ENCODE measurements at places on chromosomes 5 and 9. TPM values are rescaled to one million over a fixed set of nuclear protein-coding genes. Genes with fewer than 3 reads are reported as not detected.
A peak's percentile ranks its signal among the peaks of the same experiment; 100 is the strongest.

The NEURL1B gene
- 35.0 TPM for total RNA-seq

GRCh38 chr9:76571288-76571687 lies 112.3 kb downstream of the GCNT1 start:
- no peak for DNase-seq

The SNAPC4 gene
- total RNA-seq = 14.0 TPM

DNA sequence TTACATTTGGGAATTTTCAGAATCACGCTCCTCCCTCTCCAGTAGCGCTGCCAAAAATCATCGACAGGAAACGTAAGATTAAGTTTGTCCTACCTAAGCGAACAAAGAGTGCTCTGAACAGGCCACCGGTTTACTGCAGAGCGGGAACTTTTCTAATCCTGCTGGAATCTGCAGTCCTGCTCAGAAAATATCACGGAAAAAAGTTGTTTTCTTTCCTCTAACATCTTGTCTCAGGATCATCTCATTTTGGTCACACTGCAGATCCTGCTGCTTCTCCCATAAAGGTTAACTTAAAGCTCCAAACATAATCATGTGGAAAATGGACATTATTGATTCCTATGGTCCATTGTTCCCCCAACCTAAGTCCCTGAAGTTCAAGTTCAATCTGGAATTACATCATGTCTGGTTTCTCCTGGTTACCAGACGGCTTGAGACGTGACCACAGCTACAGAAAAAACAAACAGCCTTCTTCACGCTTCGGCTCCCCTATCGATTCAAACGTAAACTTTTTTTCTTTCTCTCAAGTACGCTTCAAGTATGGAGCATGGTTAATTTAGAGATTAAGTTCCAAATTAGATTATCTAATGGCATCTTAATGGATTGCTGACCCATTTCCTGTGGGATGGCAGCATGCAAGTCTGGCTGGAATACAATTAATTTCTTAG lies 217.6 kb downstream of the NFIB start:
- no peak for DNase-seq

The SLC34A3 gene
- total RNA-seq = not detected

DNA sequence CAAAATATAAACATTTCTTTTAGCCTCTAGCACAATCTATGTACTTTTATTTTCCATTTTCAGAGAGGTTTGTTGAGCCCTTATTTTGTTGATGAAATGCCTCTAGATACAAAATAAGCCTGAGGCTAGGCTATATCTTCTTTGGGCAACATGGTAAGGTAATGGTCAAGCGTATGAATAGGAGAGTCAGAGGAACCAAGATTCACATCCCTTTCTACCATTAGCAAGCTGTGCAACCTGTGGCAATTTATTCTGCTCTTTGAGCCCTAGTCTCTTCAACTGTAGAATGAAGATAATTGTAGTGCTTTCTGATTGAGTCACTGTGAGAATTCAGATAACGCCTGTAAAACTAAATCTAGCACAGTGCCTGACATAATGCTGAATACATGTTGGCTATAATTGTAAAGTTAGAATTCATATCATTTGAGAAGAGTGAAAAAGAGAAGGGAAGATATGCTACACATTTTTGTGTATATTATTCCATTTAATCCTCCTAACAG lies 412.5 kb downstream of the CCDC171 start:
- no peak for DNase-seq

DNA sequence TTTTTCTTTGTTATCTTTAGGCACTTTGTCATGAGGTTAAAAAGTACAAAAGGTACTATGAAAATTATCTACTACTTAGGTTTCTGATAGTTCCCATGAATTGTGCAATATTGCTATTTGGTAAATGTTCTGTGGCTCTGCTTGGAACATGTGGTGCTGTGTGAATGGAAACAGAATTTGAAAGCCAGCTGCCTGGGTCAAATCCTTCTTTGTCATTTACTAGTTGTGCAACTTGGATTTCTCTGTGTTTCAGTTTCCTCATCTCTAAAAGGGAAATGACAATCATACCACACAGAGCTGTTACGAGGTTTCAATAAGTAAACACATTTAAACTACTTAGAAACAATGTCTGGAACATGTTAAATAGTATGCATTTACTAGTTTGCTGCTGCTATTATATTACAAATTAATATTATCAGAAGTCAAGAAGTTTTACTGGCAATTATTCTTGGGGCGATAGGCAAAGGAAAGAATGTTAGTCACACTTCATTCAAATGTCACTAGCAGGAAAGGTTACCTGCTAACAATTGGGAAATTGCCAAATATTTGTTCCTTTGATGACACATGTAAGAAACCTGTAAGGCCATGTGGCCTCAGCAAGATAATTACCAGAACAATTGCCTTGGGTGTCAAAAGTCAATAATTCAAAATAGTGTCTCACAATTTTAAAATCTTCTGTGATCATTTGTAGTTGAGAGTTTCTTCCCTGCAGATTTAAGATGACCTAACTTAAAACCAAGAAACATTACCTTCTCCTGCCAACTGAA lies 184.8 kb downstream of the KIAA0825 start:
- DNase-seq = no peak

- DNase-seq = no peak
Observed at GRCh38 chr5:40464511-40464910, 215.2 kb upstream of the PTGER4 start.

The FOXE1 gene
- total RNA-seq = 0.42 TPM

GRCh38 chr9:110752766-110753165 lies 84.2 kb downstream of the MUSK start:
- DNase-seq = no peak

- peak; percentile 48 for DNase-seq
Observed at GRCh38 chr5:171445644-171446516, 26.4 kb downstream of the FGF18 start.

The ACER2 gene
- 213 TPM for total RNA-seq

- DNase-seq = no peak
Observed at GRCh38 chr9:99288830-99289229, 66.7 kb downstream of the SEC61B start.

DNA sequence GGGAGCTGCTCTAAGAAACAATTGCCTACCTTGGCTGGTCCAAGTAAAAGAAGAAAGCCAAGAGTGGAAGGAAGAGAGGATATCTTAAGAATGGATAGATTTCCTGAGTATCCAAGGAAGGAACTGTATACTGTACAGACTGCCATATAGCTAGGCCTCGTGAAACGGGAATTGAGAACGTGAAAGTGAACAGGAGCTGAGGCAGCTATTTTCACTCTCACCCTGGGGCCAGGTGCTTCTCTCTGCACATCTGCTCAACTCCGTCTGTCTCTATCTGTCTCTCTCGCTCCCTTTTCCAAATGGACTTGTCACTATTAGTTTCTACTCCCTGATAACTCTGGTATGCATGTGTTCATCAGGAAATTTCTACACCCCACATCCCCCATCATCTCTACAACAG lies 35.9 kb upstream of the TESK1 start:
- no peak for DNase-seq

The PCDHB13 gene
- total RNA-seq = 6.2 TPM

- DNase-seq = no peak
Observed at GRCh38 chr5:59835800-59836199, 57.7 kb downstream of the PDE4D start.

The CETN3 gene
- 26.1 TPM for total RNA-seq

The SV2C gene
- total RNA-seq = 0.60 TPM

The TAF11L5 gene
- not detected for total RNA-seq

DNA sequence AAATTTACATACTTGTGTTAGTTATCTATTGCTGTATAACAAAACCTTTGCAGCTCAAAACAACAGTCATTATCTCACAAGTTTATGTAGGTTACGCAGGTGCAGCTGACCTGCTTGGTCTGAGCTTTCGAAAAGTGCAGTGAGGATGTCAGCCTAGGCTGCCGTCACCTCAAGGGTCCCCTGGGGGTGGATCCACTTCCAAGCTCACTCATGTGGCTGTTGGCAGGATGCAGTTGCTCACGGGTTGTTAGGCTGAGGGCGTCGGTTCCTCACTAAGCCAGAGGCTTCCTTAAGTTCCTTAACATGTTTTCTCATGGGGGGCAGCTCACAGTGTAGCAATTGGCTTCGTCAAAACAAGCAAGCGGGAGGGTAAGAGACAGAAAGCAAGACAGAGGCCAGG lies 139.8 kb downstream of the DOCK8 start:
- no peak for DNase-seq

The TXNDC8 gene
- total RNA-seq = not detected

GRCh38 chr5:170638454-170639220 lies 134.8 kb downstream of the KCNIP1 start:
- peak; percentile 72 for DNase-seq

DNA sequence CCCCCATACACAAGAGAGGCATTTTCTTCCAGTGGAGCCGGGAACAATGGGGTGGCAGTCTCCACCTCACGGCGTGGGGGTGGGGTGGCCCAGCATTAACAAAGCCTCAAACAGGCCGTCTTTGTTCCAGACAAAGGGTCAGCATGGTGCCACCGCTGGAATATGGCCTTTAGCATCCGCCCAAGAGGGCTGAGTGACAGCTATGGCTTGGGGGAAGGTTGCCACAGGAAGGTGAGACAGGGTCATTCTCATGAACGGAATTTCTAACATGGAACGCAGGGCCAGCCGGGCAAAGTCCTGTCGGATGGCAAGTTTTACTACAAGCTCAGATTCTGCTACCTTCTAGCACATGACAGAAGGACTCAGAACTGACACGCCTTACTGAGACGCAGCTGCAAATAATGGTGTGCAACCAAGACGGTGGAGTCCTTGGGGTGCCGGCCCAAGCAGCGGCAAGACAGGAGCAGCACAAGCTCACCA lies 64.0 kb downstream of the OTULIN start:
- DNase-seq = no peak

- peak; percentile 57 for DNase-seq
Observed at GRCh38 chr5:17118631-17119030, 98.8 kb upstream of the BASP1 start.

DNA sequence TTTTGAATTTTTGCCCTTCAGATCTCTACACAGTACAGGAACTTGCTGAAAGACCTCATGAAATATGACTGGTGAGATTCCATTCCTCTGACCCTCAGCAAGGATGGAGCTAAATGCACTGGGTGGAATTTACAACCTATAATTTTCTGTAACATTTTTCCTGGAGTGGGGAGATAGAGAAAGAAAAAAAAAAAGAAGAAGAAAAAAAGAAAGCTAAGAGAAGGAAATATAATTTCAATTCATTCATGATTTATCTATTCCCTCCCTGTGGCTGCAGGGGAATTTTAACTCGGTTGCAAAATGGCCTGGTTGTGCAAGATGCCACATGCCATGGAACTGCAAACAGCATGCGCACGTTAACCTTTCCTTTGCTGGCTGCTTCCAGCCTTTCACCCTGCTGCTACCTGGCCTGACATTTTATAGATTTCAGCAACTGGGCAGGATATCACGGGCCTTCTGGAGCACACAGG lies 155.4 kb downstream of the FSTL4 start:
- peak; percentile 76 for DNase-seq

- DNase-seq = no peak
Observed at GRCh38 chr5:92144824-92145223, 761.7 kb upstream of the ARRDC3 start.

The FBXO10 gene
- total RNA-seq = 7.5 TPM

The PCDHA4 gene
- total RNA-seq = 1.5 TPM

DNA sequence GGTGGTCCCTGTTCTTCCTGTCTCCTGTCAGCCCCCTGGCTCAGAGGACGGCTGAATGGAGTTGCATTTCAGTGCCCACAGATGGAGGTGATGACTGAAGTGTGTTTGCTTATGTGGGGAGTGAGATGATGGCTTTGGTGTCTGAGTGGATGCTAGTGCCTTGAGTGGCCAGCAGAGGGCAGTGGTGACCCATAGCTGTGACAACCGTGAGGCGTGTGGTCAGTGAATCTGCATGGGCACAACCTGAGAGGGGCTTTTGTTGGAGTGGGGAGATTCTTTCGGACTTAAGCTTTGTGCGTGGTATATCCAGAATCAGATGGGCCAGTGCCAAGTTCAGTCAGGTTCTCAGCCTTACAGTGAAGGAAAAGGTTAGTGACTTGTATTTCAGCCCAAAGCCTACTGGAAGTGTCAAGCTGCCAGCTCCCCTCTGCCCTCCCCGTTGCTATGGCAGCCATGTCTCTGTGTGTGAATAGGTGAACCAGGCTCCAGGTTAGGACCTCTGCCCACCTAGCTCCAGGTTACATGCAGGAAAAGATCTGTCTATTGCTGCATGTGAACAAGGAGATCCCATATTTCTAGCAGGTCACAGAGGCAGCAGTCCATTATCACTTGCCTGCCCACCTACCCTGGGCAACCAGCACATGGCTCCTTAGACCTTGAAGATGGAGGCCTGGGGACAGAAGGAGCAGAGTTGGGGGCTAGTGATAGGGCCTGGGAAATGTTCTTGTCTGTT lies 14.7 kb upstream of the CXXC5 start:
- DNase-seq = peak; percentile 73

GRCh38 chr5:131679911-131680310 lies 44.9 kb upstream of the RAPGEF6 start:
- DNase-seq = no peak

The MTMR12 gene
- 33.4 TPM for total RNA-seq

The CCNO gene
- 16.5 TPM for total RNA-seq

- DNase-seq = no peak
Observed at GRCh38 chr5:169009123-169009522, 291.8 kb downstream of the SLIT3 start.

The AGXT2 gene
- total RNA-seq = not detected
